ENCODE measurements at places on chromosomes 6 and 20.

DNA sequence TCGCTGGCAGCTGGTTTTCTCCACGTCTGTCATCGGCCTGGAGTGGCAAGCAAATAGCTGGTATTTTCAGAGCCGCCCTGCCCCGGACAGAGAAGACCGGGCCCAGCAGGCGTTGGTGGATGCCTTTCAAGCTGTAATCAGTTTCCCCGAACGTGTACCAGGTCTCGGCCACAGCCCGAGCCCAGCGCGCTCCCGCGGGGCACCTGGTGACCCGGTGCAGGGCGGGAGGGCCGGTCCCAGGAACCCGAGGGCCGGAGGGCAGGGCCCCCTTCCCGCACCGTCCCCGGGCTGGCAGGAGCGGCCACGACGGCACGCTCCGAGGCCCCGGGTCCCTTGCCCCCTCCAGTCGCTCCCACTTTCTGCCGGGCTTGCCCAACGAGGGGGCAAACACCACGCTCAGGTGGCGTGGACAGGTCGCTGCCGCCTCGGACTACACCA is 348 bp upstream of the PYGB start:
- no peak for DNase-seq

GRCh38 chr6:168355716-168356522 is 36.3 kb upstream of the DACT2 start:
- DNase-seq: peak; percentile 92

DNA sequence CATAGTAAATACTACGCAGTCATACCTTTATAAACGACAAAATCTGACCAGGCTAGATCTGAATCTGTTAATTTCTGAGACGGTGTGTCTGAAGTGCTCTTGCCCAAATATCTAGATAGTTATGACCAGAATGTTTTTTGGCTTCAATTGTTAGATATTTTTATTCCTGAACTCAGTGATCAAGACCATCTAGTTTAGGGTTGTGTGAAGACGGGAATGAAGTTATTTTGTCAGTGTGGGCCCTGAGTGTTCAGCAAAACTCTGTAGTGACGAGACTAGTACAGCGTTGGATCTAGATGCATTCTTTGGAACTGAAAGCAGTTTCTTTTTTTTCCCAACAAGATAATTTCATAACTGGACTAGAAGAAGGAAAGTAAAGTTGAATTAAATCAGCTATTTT is 3.1 kb downstream of the STXBP5 start:
- no peak for DNase-seq

DNA sequence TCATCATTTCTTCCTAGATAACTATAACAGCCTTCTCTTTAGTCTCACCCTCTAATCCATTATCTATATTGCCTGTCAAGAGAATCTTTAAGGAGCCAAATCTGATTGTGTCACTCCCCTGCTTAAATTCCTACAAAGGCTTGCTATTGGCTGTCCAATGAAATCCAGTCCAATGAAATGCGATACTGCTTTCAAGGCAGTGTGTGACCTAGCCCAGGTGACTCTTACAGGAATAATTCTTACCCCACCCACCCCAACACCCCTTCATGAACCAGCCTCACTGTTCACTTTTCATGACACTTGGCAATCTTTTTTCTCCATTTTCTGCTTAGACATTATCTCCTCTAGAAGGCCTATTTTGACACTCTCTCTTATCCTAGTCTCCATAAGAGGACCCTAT is 163.3 kb upstream of the MARCKS start:
- no peak for DNase-seq

DNA sequence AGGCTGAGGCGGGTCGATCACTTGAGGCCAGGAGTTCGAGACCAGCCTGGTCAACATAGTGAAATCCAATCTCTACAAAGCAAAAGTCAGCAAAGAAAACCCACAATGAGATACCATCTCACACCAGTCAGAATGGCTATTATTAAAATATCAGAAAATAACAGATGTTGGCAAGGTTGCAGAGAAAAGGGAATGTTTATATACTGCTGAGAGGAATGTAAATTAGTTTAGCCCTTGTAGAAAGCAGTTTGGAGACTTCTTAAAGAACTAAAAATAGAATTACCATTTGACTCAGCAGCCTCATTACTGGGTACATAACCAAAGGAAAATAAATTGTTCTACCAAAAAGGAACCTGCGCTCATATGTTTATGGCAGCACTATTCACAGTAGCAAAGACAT is 16.7 kb upstream of the GCM1 start:
- DNase-seq: no peak

GRCh38 chr20:17873410-17874270 is 95.0 kb downstream of the SNX5 start:
- peak; percentile 85 for DNase-seq

- DNase-seq: no peak
These were observed 9.7 kb upstream of the ZSCAN9 start for GRCh38 chr6:28215425-28215824.

DNA sequence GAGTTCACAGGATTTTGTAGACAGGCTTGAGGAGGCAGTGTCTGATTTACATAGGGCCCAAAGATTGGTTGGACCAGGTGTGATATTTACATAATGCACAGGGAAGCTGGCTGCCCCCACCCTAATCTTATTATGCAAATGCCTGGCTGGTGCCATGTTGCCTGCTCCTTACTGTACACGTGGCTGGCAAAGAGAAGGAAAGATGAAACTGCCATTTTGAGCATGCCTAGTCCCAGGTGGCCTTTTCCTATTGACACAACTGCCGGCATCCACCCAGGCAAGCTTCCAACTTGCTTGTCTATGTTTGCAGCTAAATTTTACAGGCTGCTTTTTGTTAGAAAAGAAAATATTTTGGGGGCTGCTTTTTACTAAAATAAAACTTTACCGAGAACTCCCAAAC is 174.6 kb downstream of the LMBRD1 start:
- no peak for DNase-seq

- DNase-seq: no peak
These were observed 74.1 kb upstream of the HDDC2 start for GRCh38 chr6:125375821-125376220.

DNA sequence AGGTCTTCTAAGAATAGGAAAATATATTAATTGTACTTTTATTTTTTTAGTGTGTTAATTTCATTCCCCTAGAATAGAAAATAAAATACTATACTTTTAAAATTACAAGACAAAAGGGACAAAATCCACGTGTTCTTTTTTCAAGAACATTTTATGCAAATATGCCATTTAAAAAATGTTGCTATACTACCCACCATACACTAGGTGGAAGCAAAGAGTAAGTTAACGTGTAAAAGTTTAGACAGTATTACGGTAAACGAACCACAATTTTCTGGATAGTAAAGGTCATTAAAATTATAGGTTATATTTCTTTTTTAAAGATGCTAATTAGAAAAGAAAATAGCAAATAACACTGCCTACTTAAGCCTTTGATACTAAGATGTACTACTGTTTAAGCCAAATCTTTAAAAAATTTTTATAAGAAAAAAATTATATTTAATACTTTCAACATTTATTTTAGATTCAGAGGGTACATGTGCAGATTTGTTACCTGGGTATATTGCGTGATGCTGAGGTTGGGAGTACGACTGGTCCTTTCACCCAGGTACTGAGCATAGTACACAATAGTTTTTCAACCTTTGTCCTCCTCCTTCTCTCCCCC is 287.6 kb downstream of the PHF3 start:
- peak; percentile 47 for DNase-seq

- DNase-seq: no peak
These were observed 20.0 kb upstream of the ARMC12 start for GRCh38 chr6:35716798-35717197.

DNA sequence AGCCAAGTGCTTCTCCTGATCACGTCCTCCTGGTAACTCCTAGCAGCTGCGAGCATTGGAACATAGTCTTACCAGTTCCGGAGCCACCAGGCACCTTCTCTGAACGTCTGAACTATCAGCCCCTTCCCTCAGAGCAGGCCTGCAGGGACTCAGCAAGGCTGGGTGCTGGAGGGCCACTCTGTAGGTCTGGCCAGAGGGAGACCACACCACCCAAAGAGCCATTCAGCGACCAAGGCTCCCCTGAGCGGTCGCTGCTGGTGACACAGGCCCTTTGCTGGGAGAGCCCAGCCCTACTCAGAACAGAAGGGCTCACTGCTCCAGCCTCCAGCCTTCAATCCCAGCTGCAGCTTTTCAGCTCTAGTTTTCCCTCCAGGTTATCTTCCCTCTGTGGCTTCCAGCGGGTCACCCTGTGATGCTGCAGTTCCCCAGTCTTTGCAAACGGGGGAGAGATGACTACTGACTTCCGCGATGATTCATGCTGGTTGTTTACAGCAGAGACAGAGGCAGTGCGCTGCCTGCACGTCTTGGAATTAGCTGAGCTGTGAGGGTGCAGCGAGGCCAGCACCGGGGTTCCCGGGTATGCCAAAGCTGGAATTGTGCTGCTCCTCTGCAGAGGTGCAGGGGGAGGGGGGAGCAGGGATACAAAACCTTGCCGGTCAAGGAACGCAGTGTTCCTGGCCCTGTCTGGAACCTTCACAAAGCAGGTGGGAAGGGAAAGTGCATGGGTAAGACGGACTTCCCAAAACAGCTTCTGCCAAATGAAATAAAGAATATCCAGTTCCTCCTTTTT is 161.4 kb downstream of the LY86 start:
- DNase-seq: no peak

All from SK-N-SH (cell line).